ENCODE measurements at places on chromosomes 2 and 18. TPM values are rescaled to one million over a fixed set of nuclear protein-coding genes. Genes with fewer than 3 reads are reported as not detected.

GRCh38 chr2:210496512-210496911 lies 20.0 kb upstream of the LANCL1 start:
- DNase-seq = no peak

FBXO15 gene
- polyA plus RNA-seq = 3.6 TPM

CHST9 gene
- polyA plus RNA-seq = 6.1 TPM

DPP4 gene
- polyA plus RNA-seq = 117 TPM

CYTIP gene
- polyA plus RNA-seq = 1.7 TPM

- no peak for DNase-seq
Measured at GRCh38 chr2:190180313-190181122, 118.0 kb upstream of the MSTN start.

DNA sequence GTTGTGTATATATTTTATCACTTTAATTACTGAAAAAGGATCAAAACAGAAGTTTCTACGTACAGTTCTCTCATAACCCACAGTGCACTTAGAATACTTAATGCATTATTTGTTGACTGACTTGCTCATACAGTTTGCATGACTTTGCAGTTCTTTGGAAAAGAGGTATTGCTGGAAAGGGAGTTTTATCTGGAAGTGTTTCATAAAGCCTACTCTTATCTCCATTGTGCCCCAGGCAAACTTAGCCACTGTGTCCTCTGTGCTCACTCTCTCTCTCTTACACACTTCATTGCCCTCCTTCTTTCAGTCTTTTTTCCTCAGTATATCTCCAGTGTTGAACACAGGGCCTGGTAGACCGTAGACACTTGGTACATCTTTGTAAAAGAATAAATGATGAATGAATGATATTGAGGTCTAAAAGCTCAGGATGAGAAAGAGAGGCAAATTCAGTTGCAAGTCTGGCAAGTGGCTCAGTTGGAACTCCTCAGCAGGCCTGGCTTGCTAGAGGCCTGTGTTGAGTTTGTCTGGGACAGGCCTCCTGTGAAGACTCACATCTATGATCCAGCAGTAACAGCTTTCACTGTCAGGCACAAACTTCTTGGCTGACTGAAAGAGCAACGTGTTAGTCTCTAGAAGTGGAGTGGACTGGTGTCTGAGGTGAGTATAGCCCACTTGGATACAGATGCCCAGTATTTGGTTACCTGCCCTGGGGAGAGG lies 56.1 kb downstream of the SETBP1 start:
- no peak for DNase-seq

DNA sequence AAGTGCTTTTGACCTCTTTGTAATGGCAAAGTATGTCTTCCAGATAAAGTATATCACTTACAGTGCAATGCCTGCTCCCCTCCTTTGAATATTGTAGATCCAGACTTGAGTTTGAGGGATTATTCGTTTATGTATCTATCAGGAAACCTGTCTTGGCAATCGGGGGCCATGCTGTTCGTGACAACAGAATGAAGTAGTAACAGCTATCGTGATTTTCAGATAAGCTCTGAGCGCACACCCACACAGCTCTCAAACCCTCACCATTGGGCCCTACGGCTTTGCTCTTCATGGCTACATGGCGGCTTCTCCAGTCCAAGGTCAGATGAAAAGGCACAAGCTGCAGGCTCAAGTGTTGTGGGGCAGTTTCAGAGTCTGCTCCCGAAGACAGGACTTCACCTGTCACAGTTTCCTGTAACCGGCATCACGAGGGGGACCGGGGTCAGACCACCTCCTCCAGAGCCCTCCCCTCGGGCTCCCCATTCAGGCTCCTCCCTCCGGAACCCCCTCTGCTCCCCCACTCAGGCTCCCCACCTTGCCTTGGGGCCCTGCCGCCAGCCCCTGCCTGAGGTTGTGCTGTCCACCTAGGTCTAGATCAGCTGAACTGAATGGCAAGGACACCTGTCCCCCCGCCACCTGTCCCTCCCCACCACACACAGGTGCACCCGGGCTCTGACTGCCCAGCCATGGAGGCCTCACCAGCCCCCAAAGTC lies 292.5 kb upstream of the SALL3 start:
- no peak for DNase-seq

- DNase-seq = no peak
Measured at GRCh38 chr2:65985986-65986385, 448.9 kb upstream of the MEIS1 start.

GRCh38 chr2:31421634-31422033 lies 7.1 kb upstream of the XDH start:
- no peak for DNase-seq

DNA sequence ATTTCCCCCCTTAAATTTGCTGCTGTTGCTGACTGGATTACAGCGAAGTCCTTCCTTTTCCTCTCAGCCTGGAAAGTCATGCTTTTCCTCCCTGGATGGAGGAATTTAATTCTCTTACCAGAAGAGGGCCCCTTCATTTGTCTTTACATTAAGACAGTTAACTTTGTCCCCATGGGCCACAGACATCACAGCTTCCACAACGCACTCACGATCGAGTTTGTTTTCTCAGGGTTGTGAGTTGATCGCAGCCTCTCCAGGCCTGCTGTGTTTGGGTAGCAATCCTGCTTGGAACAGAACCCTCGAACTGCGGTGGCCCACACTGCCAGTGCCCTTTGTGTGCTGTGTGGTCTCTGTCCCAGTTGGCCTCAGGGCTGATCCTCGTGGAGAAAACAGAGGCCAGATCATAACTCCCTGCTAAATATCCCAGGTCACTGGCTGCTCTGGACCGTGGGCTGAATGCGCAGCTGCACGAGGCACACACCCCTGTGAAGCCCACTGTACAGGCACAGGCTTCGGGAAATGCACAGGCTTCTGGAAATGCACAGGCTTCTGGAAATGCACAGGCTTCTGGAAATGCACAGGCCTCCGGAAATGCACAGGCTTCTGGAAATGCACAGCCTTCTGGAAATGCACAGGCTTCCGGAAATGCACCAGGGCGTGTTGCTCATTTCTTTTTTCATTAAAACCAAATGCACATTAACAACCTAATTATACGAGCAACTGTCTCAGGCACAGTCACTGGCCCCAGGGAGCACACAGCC lies 2.2 kb upstream of the PDIA6 start:
- DNase-seq = no peak

GRCh38 chr2:11933854-11934253 lies 187.4 kb downstream of the LPIN1 start:
- DNase-seq = no peak

POMC gene
- polyA plus RNA-seq = 7.7 TPM

B4GALT6 gene
- 15.3 TPM for polyA plus RNA-seq

IL1RL2 gene
- polyA plus RNA-seq = 1.1 TPM

LBX2 gene
- 2.2 TPM for polyA plus RNA-seq

- DNase-seq = no peak
Measured at GRCh38 chr2:73256618-73256922, 22.5 kb downstream of the CCT7 start.

- DNase-seq = no peak
Measured at GRCh38 chr2:133338224-133338623, 230.0 kb downstream of the NCKAP5 start.

DNA sequence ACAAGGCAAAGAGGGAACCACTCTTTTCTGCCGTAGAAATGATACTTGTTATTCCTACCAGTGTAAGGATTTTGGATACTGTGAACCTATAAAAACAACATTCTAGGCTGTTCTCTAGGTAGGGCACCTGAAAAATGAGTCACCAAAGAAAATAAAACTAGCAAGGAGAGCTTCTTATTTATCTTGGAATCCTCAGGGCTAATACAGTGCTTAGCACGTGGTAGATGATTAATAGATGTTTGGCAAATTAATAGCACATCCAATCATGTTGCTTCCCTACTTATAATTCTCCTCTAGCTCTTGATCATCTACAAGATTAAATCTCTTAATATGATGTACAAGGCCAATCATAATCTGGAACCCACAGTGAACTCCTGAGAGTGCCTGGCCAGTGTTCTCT lies 73.1 kb downstream of the AAK1 start:
- DNase-seq = no peak

- DNase-seq = no peak
Measured at GRCh38 chr2:33632831-33633230, 33.7 kb upstream of the FAM98A start.

DNA sequence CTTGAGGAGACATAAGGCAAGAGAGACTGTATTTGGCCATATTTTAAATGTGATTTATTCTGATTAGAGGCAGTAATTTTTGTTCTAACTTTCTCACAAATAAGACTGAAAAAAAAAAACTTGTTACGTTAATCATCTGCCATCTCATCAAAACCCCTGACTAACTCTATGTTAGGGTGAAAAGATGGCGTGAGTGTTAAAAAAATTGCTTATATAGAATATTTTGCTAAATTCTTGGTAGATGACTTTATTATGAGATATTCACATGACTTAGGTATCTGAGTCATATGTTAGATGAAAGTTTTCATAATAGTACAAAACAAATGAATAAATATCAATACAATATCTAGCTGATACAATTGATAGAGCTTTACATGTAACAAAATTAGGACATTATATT lies 1508.7 kb upstream of the TMEFF2 start:
- DNase-seq = no peak

FOXD4L1 gene
- 0.22 TPM for polyA plus RNA-seq

DNA sequence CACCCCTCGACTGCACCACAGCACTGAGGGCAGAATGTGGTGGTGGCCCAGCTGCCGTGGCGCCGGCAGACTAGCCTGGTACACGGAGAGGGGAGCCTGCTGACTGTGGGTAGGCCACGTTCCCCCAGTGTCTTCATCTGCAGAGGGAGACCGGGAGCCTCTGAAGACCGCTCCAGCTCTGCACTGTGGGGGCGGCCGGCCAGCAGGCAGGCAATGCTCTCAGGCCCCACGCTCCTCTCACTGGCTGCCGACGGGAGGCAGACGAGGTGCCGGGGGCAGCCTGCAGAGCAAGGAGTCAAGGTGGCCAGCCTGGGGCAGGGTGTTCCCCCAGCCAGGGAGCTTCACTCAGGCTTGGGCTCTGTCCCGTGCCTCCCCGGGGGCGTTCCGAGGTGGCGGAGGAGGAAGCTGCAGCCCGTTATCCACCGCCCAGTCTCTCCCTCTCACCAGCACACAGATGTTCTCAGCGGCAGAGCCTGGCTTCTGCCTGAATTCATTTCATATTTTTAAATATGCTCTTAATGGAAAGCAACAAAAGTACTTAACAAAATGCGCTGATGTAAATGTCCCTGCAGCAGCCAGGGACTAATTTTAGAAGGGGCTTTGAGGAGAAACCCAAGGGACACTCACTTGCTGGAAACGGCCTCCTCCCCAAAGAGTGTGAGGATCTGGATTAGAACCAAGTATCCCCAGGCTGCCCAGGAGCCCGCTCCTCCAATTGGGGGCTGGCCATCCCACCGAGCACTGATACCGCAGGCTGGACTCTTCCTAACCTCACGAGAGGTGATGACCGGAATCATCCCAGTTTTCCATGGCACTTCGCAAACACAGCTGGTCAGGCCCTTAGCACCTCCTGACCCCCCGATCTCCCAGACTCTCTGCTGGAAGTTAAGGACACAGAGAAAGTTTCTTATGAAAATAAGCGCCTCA lies 87.8 kb downstream of the HDAC4 start:
- no peak for DNase-seq

SLC9A4 gene
- polyA plus RNA-seq = 10.9 TPM

DNAH7 gene
- 5.3 TPM for polyA plus RNA-seq

DNA sequence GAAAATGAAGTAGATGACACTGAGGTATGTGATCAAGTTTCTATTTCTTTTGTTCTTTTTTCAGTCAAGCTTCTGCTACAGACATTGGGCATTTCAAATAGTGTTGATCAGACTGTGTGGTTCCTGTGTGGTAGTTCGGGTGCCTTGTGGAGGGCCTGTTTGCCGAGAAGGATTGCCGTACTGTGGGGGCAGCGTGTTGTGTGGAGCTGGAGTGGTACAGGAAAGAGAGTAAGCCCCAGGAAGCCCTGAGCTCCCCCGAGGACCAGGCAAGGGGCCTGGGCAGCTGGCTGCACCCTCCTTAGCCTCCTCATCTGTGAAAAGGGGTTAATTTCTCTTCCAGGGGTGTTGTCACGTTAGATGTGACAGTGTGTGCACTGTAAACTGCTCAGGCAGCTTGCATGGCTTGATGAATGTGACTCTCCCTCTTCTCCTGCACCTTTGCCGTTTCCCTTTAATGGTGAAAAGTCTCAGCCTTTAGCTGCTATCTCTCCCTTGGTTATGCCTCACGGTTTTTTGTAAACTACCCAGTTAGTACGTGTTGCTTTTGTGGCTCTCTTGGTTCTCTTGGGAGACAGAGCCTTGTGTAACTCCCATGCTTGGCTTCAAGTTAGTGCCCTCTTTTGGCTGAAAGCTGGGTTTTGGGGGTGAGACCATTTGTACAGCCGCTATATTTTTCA lies 19.5 kb downstream of the C2orf74 start:
- no peak for DNase-seq

GRCh38 chr2:212733273-212733672 lies 194.7 kb upstream of the ERBB4 start:
- no peak for DNase-seq

REG3A gene
- polyA plus RNA-seq = not detected

- DNase-seq = no peak
Measured at GRCh38 chr2:54310961-54311360, 54.9 kb upstream of the TSPYL6 start.

GRCh38 chr18:77866351-77866750 lies 616.7 kb downstream of the GALR1 start:
- peak; percentile 20 for DNase-seq

LYG2 gene
- 0.71 TPM for polyA plus RNA-seq

DNA sequence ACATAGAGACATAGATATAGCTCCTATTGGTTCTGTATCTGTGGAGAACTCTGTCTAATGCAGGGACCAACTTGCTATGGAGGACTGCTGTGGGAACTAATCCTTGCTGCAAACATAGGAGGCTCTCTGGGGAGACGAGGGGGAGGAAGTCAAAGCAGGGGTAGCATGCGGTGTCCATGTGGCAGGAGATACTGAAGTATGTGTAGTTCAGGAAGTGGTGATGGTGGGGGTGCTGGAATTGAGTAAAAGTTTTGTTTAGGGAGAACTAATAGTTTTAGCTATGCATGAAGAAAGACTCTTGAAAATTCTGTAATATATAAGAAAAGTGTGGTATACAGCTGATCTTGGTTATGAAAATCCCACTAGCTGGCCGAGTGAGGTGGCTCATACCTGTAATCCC lies 62.0 kb downstream of the ANKRD44 start:
- no peak for DNase-seq

DNA sequence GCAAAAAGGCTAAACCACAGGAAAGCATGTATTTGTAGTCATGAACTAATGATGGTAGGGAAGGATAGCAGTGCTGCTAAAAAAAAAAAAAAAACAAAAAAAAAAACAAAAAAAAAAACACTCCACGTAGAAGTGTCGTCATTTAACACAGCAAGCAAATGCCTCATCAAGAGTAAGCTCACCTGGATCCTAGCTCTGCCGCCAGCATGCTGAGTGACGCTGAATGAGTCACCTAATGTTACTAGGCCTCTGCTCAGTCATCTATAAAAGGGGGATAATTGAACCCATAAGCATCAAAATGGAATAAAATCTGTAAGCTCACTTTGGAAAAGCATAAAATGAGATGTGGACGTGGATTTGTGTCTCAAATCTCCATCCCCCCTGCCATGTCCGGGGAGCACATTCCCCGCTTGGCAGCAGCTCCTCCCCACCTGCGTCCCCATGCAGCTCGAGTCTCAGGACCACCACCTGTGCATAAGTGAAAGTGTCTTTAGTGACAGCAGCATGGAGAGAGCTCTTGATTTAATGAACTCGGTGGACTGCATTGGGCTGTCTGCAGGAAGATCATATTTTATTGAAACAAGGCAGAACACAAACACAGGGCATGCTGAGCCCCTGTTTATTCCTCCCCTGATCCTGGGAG lies 427.5 kb downstream of the LRATD1 start:
- DNase-seq = no peak
